ENCODE measurements at places on chromosomes 6 and 20.

GRCh38 chr6:37303091-37303660 lies 45.2 kb upstream of the TMEM217 start:
- DNase-seq: no peak

DNA sequence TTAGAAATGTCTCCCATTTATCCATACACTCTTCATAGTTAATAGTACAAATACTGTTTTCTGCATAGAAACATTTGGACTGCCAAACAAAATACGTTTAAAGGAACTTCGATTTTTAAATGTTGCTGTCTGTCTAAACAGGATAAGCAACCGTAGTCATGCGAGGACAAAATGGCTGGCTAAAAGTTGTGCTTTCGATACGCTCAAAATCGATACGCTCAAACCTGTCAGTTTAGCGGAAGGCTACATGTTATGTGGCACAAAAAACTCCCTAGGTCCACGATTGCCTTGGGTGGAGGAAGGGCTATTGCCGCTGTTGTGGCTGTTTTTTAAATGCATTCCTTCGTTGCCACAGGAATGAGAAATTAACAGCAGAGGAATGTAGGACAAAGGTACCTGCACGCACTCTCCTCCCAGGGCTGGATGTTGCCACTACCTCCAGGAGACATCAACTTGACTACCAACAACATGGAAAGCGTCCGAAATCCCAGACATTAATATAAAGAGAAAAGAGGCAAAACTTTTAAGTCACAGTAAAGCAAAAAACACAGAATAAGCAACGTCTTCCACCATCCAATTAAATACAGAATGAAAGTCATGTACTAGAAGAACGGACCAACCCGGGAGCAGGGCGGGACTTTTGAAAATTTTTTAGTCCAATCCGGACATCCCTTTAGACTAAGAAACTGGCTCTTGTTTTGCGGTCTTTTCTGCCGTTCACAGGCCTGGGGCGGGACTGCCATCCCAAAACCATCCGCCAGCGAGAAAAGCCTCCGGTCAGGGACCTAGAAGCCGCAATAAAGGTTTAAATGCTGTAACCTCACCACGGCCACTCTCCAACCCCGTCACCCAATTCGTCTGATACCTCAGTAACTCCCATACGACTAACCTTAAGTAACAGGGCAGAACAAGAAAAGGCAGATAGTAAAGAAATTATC lies 32.2 kb upstream of the HFE start:
- DNase-seq: peak; percentile 87

DNA sequence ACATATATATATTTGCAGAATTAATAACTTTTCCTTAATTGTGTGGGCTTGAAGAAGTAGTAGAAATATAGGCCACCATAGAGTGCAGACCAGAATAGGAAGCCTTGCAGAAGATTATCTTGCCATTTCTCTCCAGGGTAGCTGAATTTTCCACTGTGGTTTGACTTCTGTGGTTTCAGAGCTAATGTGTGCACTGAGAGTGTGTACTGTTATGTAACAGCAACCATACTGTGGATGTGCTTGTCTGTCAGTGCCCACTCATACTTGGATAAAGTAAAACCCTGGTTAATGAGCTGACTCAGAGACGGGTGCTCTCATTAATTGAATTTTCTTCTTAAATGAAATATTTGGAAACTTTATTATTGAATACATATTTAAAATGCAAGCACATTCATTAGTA lies 57.2 kb downstream of the CEP43 start:
- peak; percentile 60 for DNase-seq

- DNase-seq: no peak
These were observed 76.8 kb upstream of the CD93 start for GRCh38 chr20:23162887-23163286.

- DNase-seq: no peak
These were observed 210.4 kb downstream of the ALDH8A1 start for GRCh38 chr6:134739299-134740026.

- no peak for DNase-seq
These were observed 45.5 kb downstream of the E2F3 start for GRCh38 chr6:20447157-20447556.

DNA sequence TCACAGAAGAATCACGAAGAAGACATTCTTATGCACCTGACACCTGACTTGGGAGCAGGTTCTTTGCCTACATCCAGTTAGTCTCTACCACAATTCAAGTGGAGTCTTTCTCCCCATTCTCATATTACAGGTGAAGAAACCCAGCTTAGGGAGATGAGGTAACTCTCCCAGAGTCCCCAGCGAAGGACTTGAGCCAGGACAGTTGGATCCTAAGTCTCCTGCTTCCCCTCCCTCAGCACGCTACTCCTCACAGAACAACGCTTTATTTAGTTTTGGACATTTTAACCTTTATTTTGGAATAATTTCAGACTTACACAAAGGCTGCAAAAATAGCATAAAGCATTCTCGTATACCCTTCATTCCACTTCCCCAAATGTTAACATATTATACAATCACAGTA lies 824 bp upstream of the CSTL1 start:
- DNase-seq: no peak
